ENCODE measurements at places on chromosomes 1 and 21.

DNA sequence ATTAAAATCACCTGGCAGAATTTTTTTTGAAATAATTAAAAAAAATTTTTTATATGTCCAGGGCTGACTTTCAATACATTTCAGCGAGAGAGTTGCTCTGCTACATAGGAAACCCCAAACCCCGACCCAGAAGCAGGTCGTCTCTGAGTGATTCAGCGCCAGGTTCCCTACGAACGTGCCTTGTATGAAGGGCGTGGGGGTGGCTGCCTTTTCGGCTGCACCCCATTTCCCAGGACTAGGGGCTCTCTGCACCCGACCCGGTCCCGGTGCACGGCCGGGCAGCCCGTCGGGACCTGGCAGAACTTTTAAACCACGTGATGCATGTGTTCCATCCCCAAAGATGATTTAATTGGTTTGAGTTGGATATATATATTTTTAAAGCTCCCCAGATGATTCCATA is 15.8 kb upstream of the SCYL3 start:
- DNase-seq: no peak

DNA sequence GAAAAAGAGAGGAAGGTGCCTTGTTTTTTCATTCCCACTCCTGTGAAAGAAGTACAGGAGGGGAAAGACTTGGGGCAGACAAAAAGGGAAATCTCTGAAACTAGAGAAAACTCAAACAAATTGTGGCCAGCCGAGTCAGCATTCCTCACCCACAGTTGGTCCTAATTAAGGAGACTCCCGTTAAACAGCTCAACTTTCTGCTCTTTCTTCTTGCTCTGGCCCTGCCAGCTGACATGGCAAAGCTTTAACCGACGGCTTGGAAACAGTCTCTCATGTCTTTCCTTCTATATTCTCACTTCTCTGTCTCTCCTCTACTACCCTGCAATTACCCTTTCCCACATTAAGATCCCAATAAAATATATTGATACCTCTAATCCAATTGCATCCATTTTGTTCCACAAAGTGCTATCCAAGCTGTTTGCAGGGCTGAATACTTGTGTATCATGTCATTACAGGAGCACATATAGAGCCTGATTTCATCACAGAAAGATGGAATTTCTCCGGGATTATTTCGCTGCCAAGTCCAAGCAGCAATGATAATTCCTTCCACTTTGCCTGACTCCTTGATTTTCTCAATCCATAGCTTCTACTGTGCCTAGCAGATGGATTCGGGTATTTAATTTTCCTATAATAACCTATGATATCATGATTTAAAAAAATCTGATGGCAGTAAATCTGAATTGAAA is 65.4 kb upstream of the IPO9 start:
- DNase-seq: no peak

- peak; percentile 18 for DNase-seq
These were observed 4.5 kb upstream of the TRIM17 start for GRCh38 chr1:228420968-228421826.

GRCh38 chr1:71698186-71698585 is 584.2 kb downstream of the NEGR1 start:
- DNase-seq: no peak

DNA sequence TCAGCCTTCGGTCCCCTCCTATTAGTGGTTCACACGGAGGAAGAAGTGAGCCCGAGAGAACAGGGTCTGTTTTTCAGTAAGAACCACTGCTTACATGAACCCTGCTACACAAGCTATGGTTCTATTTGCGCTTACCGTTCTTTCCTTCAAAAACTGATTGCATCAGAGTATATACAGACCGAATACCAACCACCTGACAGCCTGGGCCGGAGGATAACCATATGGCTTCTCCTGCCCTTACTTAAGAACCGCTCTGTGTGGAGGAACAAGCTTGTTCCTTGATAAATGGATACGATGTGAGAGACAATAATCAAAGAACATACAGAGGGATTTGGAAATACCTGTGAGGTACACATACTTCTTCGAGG is 1.1 kb upstream of the KCNT2 start:
- DNase-seq: no peak

DNA sequence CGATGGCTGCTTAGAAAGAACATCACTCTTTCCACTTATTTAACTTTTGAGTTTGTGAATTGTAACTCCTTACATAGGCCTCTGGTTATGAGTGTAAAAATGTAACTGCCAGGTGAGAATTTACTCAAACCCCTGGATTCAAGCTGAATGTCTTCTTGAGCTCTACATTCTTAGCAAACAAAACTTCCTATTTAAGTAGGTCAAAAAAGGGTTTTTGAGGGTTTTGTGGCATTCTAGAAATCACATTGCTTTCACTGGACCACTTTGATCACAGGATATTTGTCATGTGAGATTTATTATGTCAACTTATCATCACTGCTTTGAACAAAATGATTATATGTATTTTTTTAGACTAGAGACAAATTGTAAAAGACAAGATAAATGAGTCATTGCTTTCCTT is 5.7 kb downstream of the IL23R start:
- peak; percentile 66 for DNase-seq
